SK-N-SH (cell line): ENCODE measurements at places on chromosomes 7 and 10.

DNA sequence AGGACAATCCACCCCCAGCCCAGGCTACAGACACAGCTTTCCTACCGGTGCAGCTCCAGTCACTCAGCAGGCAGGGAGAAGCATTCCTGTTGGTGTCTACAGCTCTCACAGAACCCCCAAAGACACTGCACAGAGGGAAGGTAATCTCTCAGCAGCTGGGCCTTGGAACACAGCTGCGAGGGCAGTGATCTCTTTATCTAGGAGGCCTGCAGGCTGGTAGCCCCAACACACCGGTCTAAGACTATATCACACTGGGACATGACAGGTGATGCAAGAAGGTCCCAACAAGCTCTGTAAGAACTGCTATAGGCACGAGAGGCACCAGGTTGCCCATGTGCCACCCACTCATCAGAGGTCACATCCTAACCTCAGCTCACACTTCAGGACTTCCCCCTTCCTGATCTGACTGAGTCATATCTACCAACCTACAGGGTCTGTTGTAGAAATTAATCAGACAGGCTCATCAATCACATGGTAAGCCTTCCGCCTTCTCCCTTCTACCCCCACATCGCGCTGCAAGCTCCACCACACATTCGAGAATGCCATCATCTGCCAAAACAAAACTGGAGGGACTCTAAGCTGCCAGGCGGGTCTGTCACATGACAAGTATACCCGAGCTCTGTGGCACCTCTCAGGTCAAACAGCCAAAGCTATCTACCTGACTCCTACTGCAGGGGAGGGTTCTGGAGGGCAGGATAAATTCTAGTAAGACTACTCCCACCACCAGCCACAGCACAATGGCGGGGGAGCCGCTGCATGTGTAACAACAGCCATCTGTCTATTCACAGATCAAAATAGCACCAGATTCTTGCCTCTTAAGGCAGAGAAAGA, 26.1 kb downstream of the FAM53B start:
- no peak for DNase-seq

- DNase-seq: no peak
Observed at GRCh38 chr10:114110174-114110972, 63.6 kb downstream of the CCDC186 start.

- DNase-seq: no peak
Observed at GRCh38 chr7:123601530-123601929, at the start of gene ASB15. Gene ASB15, plus strand, starts transcription at chr7:123601821. Its CDS starts 12,682 bp downstream, at chr7:123614503.

GRCh38 chr7:50411332-50411731, 38.8 kb downstream of the FIGNL1 start:
- no peak for DNase-seq

DNA sequence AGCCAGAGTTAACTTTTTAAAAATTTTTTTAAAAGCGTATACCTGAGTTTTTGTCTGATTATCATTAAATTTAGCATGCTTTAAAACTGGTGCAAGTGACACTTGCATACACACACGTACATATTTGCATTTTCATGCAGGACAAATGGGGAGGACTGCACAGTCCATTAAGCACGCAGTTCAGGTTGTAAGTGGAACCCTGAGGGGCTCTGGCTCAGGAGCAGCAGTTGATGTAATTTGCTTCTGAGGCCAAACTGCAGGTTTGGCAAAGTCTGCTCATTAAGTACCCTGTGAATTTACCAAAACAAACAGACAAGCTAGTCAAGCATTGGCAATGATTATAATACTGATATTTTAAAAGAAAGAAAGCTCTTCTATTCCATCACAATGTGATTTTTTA, 215.8 kb upstream of the PFKP start:
- DNase-seq: peak; percentile 27

DNA sequence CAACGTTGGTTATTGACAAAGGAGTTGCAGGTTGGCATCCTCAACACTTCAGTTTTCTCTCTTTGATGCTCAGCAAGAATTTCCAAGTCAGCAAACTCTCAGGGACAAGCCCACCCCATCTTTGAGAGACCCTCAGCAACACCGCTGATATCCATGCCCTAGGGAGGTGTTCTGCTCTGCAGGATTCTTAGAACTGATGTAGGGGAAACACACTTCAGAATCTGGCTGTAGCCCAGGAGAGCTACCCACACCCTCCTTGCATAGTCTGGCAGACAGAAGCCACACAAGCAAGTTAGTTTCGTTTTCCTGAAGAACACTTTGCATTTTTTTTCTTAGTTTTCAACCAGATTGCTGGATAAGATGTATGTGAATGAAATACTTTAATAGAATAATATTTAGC, 822 bp downstream of the SAMD9L start:
- no peak for DNase-seq
